ENCODE measurements at places on chromosomes 13 and 19. TPM values are rescaled to one million over a fixed set of nuclear protein-coding genes. Genes with fewer than 3 reads are reported as not detected.
A peak's percentile ranks its signal among the peaks of the same experiment; 100 is the strongest.

Gene CILP2
- total RNA-seq: 23.2 TPM

Gene AMER2
- 0.57 TPM for total RNA-seq

Gene ZNF837
- 3.1 TPM for total RNA-seq

Gene C19orf67
- 0.90 TPM for total RNA-seq

Gene SMIM24
- not detected for total RNA-seq

Gene SEMA6B
- 6.8 TPM for total RNA-seq

Gene ZNF829
- total RNA-seq: 3.0 TPM

Gene C5AR1
- total RNA-seq: 0.98 TPM

DNA sequence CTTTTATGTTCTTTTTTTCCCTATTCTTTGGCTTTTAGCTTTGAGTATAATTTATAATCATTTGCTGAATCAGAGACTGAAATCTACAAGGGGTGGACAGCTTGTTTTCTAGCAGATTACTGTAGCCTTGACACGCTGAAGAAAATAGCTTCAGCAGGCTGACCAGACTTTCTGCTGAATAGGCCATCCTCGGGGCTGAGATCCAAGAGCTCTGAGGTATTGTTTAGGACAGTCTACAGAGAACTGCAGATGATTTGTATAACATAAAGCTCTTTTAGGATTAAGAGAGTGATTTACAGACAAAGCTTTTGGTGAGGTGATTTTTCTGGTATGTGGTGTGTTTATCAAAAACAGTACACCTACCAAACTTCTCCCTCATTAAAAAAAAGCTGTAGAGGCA lies 16.8 kb downstream of the POLR1D start:
- DNase-seq: no peak

DNA sequence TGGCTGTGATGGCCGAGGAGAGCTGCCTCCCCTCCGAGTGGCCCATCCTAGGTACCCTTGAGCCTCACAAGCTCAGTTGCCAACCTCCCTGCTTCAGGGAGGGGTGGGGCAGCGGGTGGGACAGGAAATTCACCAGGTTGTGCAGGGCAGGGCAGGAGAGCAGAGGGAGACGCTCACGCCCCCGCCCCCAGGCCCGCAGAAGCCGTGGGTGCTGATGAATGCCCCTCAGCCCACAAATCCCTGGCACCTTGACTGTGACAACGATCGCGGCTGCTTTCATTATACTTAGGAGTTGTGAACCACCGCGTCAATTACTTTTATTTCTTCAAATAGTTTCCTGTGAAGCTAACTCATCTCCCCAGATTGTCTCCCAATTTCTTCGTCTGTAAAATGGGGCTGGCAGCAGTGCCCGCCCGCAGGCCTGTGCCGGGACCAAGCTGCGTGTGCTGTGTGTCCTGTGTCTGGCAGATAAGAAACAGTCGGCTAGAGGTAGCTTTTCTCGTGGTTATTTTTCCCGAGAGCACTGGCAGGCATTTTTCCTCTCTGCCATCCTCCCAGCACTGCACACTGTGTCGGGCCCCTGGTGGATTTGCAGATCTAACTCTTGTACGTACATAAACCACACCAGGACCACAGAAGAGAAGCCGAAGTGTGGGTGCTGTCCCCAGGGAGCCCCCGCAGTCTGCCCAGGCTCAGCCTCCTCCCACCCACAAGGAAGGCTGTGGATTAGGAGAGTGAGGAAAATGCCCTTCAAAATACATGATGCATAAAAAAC lies 7.9 kb upstream of the RASA3 start:
- no peak for DNase-seq

- no peak for DNase-seq
These were observed 8.2 kb downstream of the EID2B start for GRCh38 chr19:39524495-39524894.

DNA sequence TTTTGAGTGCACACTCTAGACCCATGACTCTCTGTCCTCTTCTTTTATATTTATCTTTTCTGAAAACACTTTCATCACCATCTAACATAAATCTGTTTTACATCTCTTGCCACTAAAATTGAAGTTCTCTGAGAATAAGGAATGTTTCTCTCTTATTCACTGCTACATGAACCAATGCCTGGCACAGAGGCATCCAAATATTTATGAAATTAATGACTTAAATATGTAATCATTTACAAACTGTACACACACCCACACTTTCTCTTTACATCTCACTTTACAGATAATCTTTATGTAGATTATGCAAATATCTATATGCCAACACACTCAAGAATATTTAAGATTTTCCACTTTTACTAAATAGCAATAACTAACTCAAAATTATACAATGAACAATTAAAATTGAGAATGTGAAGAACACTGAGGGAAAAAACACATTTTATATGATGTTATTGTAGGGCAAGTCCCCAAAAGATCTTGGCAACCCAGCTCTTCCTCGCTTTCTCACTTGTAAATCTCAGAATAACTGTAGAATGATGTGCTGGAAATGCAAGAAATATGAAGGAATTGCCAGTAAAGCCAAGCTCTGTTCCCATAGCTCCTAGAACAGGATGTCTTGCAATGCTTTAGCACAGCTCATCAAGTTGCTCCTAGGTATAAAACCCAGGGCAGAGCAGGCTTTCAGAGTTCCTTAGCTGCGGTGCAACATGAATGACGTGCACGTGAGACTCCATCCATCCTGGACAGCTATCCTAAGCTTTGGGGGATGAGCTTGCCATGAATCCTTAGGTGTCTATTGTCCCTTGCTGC lies 50.7 kb downstream of the UGGT2 start:
- no peak for DNase-seq

DNA sequence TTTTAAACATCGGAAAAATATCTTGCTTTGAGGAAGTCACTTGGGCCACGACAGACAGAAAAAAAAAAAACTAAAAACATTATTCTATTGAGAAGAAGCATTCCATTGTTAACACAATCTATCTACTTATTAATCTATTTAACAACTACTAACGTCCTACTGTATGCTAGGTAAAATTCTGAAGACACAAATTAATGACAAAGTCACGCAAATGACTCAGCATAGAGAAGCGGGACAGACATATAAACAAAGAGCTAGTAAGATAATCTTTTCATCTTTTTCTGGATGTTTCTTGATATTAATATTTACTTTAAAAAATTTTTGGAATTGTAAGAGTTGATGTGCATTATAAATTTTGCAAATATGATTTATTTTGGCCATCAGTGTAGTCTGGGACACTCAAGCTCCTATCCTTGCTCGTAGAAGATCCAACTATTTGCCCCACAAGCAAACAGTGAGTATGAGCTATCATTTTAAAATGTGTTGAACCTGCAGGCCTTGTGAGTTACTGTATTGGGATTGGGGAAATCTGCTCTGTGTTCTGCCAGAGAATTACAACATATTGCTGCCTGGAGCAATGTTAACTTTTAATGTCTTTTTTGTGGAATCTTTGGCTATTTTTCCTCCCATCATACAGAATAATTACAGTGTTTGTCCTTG lies 109.1 kb downstream of the PCDH9 start:
- no peak for DNase-seq

- DNase-seq: no peak
These were observed 432.3 kb downstream of the SLITRK6 start for GRCh38 chr13:85366759-85367417.

GRCh38 chr13:99606324-99607066 lies 105.2 kb downstream of the TM9SF2 start:
- DNase-seq: peak; percentile 84

DNA sequence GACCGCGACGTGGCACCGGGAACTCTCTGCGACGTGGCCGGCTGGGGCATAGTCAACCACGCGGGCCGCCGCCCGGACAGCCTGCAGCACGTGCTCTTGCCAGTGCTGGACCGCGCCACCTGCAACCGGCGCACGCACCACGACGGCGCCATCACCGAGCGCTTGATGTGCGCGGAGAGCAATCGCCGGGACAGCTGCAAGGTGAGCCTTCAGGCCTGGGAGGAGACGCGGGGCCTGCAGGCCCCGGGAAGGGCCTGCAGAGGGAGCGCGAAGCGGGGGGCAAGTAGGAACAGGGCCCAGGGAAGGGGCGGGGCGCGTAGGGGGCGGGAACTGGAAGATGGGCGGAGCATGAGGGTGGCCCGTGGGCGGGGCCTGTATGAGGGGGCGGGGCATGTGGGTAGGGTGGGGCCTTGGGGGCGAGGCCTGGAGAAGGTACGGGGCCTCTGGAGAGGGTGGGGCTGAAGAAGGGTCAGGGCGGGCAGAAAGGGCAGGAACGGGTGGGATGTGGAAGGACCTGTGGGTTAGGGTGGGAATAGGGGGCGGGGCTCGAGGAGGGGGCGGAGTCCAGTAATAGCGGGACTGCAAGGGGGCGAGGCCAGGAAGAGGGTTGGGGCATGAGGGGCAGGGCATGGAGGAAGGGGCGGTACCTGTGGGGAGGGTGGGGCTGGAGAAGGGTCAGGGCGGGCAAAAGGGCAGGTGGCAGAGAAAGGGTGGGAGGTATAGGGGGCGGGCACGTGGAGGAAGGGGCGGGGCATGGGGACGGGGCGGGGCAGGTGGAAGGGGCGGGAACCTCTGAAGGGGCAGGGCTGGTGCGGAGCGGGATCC lies 2.5 kb downstream of the CFD start:
- no peak for DNase-seq

DNA sequence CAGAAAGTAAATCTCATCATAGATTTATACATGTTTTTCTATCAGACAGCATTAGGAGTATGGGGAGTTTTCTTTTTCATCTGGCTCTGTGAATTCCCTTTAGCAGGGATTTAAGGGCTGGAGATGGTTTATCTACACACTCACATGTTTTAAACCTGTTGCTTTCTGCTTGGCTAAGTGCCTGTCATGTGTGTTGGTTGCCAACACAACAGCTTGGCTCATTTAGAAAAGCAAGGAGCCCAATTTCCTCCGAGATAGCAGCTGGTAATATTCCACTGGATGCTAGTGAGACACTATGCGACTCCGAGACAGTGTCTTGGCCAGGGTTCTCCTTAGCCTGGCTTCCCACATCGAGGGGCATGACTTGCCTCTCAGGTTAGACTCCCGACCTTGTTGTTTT lies 83.3 kb downstream of the KLF5 start:
- DNase-seq: no peak

DNA sequence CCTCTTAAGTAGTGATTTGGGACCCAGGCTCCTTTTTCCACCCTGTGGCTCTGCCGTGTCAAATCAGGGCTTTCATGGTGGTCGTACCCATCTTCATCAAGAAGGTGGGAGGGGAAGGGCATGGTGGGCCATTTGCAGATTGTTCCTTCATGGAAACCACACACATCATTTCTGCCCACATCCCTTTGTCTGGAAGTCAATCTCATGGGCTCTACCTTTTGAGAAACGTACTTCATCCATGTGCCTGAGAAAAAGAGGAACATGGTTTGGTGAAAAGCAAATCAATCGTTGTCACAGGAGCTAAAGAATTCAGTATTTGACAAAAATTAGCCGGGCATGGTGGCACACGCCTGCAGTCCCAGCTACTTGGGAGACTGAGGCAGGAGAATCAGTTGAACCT lies 233.4 kb downstream of the FOXO1 start:
- DNase-seq: no peak

GRCh38 chr19:38034492-38034860 lies 127.5 kb downstream of the SIPA1L3 start:
- no peak for DNase-seq

GRCh38 chr13:93476175-93476574 lies 249.6 kb downstream of the GPC6 start:
- no peak for DNase-seq

GRCh38 chr13:112899281-112900225 lies 69.5 kb upstream of the MCF2L start:
- no peak for DNase-seq

GRCh38 chr13:27419328-27419727 lies 5.1 kb upstream of the GTF3A start:
- no peak for DNase-seq

GRCh38 chr19:17519967-17520366 lies 8.5 kb downstream of the PGLS start:
- no peak for DNase-seq

DNA sequence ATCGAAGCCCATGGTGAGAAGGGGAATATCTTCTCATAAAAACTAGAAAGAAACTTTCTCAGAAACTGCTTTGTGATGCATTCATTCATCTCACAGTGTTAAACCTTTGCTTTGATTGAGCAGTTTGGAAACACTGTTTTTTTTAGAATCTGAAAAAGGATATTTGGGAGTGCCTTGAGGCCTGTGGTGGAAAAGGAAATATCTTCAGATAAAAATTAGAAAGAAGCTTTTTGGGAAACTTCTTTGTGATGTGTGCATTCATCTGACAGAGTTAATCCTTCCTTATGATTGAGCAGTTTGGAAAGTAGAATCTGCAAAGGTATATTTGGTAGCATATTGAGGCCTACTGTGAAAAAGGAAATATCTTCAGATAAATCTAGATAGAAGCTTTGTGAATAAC lies 1594.9 kb downstream of the UQCRFS1 start:
- no peak for DNase-seq

GRCh38 chr19:30788105-30788765 lies 416.1 kb downstream of the ZNF536 start:
- DNase-seq: no peak

DNA sequence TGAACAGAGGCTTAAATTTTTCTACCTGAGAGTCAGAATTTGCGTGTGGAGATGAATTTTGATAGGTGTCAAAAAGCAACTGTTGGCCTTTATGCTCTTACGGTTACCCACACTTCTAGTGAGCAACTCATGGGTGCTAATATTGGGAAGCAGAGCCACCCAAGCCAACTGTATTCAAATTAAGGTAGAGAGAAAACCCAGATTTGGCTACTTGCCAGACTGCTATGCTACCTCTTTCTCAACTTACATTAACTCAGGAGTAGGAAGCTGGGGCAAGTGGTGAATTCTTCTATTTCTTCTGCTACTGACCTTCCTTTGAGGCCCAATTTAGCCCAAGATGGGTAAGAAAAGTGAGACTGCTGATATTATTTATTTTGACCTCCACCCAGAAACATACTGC lies 83.9 kb downstream of the OLFM4 start:
- DNase-seq: no peak

DNA sequence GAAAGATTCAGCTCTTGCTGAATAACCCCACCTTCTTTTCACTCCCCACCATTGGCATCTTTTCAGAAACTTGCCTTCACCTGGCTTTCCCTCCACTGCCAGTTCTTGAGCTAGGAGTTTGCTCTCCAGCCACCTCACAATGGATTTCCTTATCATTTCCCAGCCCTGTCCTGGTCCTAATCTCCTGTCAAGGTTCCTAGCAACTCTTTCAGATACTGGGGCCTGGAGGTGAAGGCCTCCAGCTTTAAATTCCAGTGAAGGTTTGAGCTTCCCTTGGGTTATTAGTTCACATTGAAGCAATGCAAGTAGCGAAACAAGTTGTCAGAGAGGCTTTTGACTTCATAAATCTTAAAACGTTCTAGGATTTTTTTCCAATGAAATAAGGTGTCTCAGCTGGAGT lies 320.8 kb upstream of the MAB21L1 start:
- DNase-seq: no peak

GRCh38 chr19:3065675-3066357 lies 3.5 kb upstream of the TLE5 start:
- no peak for DNase-seq

- DNase-seq: no peak
These were observed 9.4 kb downstream of the SCGB2B2 start for GRCh38 chr19:34667349-34668076.
